Activated gamma-delta T cell treated with Interleukin-2 at 50 U/mL for 16 hours (primary cell): ENCODE measurements at places on chromosomes 16 and 17.

GRCh38 chr17:78038748-78039288 lies 80.3 kb downstream of the TNRC6C start:
- no peak for DNase-seq

DNA sequence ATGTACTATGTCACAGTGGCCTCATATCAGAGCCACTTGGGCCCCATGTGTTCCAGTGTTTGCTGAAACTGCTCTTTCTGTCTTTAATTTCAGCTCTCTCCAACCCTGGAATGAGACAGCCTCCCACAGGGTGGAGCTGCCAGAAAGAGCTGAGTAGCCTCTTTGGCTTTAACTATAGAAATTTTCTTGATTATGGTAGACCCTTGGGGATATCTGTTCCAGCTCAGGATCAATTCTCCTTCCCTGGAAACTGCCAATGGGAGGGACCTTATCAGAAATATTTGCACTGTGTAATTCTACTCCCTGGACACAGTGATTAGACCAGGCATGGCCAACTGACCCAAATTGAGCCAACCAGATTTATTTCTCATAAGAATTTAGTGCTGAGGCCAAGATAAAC lies 39.0 kb upstream of the KDM8 start:
- no peak for DNase-seq

DNA sequence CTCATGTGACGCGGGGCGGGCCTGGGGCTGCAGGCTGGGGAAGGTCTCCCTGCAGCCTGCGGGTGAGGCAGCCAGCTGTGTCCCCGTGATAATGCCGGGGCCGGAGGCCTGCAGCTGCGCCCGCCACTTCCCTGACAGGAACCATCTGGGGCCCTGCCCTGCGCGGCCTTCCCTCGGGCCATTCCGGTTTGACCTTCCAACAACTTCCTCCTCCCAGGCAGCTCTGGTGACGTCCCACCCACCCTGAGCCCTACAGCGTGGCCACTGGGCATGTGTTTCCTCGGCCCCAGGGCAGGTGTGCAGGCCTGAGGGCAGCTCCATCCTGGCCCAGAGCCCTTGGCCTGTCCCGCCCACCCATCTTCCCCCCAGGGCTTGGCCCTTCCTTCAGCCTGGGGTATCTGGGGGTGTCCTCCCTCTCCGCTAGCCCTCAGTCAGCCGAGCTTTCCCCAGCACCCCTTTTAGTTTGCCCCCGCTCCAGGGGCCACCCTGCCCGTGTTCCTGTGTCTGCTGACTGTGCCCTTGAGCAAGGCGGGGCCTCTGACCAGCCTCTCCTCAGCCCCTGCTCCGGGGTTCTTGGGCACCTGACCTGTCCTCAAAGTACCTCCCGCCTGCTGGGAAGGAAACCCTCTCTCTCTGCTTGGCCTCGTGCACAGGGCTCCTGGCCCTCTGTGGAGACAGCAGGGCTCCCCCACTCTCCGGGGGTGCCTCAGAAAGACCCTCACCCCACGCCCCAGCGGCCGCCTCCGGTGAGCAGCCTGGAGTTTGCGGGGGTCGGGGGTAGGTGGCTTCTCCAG lies at the start of gene CBFA2T3:
Gene CBFA2T3, minus strand, starts transcription at position 190 of the 794 bp plus-strand sequence. CDS start 400 bp downstream, outside the sequence.
- DNase-seq: no peak

- DNase-seq: no peak
These were observed 86.4 kb downstream of the RBFOX3 start for GRCh38 chr17:79524213-79525187.

- no peak for DNase-seq
These were observed 34.0 kb downstream of the KIAA0513 start for GRCh38 chr16:85061566-85061965.

DNA sequence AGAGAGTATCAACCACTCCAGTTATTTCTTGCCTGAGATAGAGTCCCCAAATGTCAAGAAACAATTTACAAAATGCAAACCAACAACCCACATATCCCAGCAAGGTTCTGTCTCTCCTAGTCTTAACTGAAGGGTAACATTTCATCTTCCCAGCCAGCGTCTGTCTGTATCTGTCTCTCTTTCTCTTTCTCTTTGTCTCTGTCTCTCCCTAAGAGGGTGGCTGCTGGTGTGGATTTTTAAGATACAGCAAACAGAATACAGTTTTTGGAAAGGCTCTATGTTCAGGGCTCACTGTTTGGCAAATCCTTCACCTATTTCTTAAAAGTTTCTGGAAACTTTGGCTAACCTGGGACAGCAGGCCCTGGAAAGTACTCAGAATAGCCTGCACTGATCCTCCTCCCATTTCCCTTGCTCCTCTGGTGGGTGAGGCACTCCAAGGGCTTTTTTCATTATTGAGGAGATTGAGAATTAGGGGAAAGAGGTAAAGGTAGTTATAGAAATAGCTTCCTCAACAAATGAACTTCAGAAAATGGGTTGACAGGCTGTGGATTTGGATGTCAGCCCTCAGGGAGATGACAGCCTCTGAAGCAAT lies 6.2 kb downstream of the HOXB4 start:
- no peak for DNase-seq

- no peak for DNase-seq
These were observed 19.1 kb downstream of the NPTX1 start for GRCh38 chr17:80457236-80457856.

GRCh38 chr17:82112181-82112913 lies 14.3 kb upstream of the FASN start:
- no peak for DNase-seq

DNA sequence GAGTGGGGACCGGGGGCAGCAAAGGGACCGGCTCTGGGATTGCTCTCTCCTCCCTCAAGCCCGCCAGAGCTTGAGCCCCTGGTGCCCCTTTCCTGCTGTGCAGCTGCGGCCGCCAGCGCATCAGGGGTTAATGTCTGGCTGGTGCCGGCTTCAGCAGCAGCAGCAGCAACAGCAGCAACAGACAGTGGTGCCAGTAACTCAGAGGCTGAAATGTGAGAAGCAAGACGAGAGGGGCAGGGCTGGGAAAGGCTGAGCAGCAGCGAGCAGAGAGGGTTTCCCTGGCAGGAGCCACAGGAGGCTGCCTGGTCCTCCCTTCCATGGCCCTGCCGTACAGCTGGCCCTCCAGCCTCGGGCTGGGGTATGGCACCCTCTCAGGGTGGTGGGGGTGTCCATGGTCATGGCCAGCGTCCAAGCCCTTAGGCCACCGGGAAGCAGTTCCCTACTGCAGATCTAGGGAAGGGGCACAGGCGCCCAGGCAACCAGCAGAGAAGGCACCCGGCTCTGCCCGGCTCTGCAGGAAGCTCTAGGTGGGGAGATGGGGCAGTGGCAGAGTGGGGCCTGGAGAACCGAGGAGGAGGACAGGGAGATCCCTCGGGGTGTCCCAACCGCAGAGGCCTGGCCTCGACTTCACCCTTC lies 21.1 kb upstream of the TFAP4 start:
- DNase-seq: no peak

DNA sequence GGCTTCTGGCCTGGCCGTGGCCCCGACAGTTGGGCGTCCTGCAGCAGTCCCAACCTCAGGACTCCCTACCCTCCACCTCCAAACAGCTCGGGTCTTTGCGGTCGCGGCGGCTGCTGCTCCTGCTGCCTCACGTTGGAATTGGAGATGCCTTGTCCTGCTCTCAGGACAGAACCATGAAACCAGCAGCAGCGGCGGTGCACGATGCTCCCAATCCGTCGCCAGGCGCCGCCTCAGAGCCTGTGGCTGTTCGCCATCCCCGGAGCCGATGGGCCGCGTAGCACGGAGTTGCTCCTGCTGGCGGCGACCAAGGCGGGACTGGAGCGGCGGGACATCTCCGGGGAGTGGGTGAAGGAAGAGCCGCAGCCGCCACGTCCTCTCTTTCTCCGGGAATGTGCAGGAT lies 1965.9 kb downstream of the TP53TG3F start:
- no peak for DNase-seq

- DNase-seq: no peak
These were observed 31.0 kb downstream of the SOX9 start for GRCh38 chr17:72151565-72152386.

DNA sequence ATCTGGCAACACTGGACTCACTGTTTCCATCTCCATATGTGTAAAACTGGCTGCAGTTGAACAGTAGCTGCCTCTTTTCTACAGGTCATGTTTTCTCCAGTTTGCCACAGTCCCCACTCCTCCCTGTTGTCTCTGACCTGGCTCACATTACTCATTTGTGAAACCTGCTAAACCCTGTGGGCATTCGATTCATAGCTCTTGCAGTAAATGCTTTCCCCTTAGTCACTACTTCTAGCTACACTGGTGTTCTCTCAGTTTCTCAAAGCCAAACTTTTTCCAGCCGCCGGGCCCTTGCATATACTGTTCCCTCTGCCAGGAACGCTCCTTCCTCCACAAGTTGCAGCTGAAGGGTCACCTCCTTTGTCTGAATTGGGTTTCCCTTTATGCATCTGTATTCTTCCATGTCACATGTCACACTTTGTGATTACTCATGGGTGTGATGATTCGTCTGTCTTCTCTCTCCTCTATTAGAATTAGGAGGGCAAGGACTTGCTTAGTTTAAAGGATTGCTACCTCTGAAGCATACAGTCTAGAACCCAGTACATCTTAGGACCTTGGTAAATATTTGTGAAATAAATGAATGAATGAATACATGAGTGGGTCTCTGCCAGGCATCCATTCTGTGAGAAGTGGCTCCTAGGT lies 15.0 kb upstream of the MT4 start:
- DNase-seq: no peak

- no peak for DNase-seq
These were observed 27.5 kb downstream of the PIMREG start for GRCh38 chr17:6471531-6472465.

DNA sequence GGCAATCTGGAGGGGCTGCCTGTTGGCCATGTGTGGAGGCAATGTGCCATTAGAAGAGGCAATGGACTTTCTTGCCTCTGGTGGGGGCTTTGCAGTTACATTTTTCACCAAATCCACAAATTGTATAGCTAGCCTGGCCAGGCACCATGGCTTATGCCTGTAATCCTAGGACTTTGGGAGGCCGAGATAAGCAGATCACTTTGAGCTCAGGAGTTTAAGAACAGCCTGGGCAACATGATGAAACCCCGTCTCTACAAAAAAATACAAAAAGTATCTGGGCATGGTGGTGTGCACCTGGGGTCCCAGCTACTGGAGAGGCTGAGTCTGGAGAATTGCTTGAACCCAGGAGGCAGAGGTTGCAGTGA lies 2.7 kb upstream of the RNF112 start:
- DNase-seq: no peak

DNA sequence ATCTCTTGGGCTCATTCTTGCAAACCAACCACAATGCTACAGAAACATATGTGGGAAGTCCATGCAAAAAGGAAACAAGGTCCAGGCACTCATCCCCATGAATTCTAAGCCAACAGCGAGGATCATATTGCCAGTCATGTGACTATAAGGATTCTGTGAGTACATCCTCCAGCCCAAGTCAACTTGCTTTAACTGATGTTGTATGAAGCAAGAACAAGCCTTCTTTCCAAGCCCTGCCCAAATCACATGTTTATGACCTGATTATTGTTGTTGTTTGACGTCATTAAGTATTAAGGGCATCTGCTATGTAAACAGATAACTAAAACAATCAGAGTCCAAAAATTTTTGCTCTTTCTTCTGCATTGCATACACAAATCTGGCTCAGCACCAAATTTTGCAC lies 78.2 kb upstream of the MON1B start:
- DNase-seq: no peak

GRCh38 chr17:58327363-58328194 lies 1.0 kb downstream of the TSPOAP1 start:
- no peak for DNase-seq

- no peak for DNase-seq
These were observed 13.5 kb upstream of the MTMR4 start for GRCh38 chr17:58527949-58528348.

DNA sequence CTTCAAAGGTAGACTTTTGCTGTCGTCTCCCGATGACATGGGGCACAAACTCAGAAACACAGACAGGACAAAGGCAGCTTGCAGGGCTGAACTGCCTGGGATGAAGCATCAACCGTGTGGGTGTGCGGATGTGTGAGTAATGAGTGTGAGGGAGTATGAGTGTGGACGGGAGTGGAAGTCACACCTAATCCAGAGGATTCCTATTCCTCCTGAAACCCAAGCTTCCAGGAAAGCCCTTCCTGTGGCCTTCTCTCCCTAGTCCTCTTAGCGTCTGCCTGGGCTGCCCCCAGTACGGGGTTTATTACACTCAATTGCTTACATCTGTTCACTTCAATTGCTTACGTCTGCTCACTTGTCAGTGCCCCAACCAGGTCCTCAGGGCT lies 2.3 kb upstream of the IL4R start:
- no peak for DNase-seq

- DNase-seq: no peak
These were observed 8.0 kb upstream of the TEDC2 start for GRCh38 chr16:2451851-2452320.

- DNase-seq: no peak
These were observed 55.2 kb downstream of the NKD1 start for GRCh38 chr16:50603206-50604064.

- no peak for DNase-seq
These were observed 5.7 kb upstream of the TCAP start for GRCh38 chr17:39659279-39660010.

- peak; percentile 51 for DNase-seq
These were observed 785 bp downstream of the NME3 start for GRCh38 chr16:1770328-1771187.

DNA sequence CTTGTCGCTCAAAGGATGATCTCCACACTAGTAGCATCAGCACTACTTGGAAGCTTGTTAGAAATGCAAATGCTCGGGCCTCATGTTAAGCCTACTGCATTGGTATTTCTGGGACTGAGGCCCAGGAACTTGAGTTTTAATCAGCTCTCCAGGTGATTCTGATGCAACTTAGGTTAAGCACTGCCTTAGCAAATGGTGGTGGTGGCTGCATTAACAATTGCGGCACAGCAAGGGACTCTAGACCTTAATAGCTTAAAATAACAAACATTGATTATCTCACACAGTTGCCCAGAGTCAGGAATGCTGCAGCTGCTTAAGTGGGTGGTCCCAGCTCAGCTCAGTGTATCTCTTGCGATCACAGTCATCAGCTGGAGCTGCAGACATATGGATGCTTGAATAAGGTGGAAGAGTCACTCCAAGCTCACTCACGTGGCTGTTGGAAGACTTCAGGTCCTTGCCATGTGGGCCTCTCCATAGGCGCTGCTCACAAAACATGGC lies 25.8 kb downstream of the HS3ST3A1 start:
- DNase-seq: no peak

DNA sequence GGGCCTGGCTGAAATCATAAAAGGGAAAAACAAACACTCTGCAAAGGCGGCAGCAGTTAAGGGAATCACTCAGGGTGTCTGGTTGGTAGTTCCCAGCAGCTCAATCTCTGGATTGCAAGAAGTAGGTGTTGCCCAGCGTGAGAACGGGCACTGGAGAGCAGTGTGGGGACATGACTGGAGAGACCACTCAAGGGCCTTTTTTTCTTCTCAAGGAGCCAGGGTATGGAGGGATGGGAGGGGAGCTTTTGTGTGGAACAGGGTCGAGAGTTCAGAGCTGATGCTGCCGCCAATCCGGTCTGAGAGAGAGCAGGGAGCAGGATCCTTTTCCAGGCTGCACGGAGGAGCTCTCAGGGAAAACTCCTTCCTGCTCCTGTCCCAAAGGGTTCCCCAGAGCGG lies 15.2 kb downstream of the SCNN1B start:
- no peak for DNase-seq
